ENCODE measurements at places on chromosomes 16 and 17. TPM values are rescaled to one million over a fixed set of nuclear protein-coding genes. Genes with fewer than 3 reads are reported as not detected.

The METTL16 gene
- total RNA-seq, result 29.7 TPM

- no peak overlapping the region for H3K27ac ChIP-seq
- H3K4me3 ChIP-seq, result no peak overlapping the region
- no peak for DNase-seq
- no peaks in the 10 kb centered on the region for H3K4me1 ChIP-seq
- H3K36me3 ChIP-seq, result no peaks in the 10 kb centered on the region
Observed at GRCh38 chr16:23996258-23996955, 160.6 kb downstream of the PRKCB start.

DNA sequence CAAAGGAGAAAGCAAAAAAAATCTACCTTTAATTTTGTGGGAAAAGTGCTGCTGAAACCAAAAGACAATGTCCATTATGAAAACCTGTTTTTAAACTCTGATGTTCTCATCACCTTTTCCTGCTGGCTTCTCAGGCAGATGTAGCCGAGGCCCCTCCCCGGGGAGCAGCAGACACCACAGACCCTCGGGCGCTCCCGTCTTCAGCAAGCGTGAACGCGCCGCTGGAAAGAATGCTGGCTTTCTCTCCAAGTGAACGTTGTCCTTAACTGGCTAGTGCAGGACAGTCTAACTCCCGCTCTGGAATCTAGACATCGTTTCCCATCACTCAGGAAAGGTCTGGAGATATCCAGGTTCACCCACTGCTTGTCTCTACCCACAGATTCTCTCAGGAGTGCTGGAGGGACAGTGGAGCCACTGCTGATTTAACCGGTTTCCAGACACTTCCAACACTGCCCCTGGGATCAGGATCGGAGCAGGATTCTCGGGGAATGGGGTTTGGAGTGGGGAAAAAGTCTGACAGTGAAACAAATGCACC lies 211.2 kb downstream of the RBFOX3 start:
- H3K27me3 ChIP-seq, result peaks cover 84% of the 10 kb centered on the region
- no peaks in the 10 kb centered on the region for H3K36me3 ChIP-seq
- no peak overlapping the region for H3K4me3 ChIP-seq

The SCGB1C2 gene
- total RNA-seq, result not detected

DNA sequence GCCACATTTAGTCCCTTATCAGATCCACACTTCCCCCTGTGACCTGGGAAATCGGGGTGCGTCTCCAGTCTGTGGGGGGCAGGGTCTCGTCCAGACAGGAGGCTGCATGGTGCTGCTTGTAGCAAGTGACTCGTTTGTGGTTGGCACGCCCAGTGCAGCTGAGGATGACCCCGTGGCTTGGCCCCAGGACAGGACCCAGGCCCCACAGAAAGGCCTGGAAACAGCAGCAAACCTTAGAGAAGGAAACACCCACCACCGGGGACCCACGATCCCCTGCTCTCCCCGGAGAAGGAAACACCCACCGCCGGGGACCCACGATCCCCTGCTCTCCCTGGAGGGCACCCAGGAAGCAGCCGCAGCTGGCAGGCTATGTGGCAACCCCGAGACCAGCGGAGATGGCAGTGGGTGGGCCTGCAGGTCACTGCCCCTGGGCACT lies 8.2 kb upstream of the C16orf95 start:
- DNase-seq, result no peak
- H3K27ac ChIP-seq, result peak overlapping the region; percentile 61
- no peak overlapping the region for H3K4me3 ChIP-seq

- H3K27me3 ChIP-seq, result no peaks in the 10 kb centered on the region
- no peak overlapping the region for H3K27ac ChIP-seq
- H3K36me3 ChIP-seq, result no peaks in the 10 kb centered on the region
- no peak for DNase-seq
- no peak overlapping the region for H3K4me3 ChIP-seq
- peaks cover 12% of the 10 kb centered on the region for H3K4me1 ChIP-seq
Observed at GRCh38 chr17:58281511-58282011, 826 bp upstream of the MPO start.

DNA sequence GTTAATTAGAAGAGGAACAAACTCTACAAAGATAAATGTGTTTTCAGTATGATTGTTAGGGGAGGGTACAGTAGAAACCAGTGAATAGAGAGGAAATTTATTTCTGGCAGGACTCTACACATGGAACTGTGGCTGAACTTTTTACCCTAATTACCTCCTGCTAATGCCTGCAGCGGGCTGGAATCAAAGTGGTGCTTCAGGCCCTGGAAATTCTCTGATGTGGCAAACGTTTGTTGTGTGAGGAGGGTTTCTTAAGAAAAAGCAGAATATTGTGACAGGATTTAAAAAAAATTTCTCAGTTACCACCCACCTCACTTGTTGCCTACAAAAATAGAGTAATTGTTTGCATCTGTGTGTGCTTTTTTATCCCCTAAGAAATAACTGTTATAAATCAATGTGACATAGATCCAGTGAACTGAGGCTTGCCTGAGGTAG lies 154.5 kb downstream of the BCAS3 start:
- no peak overlapping the region for H3K4me3 ChIP-seq
- H3K36me3 ChIP-seq, result no peaks in the 10 kb centered on the region
- H3K4me1 ChIP-seq, result no peaks in the 10 kb centered on the region

GRCh38 chr16:87790292-87791100 lies 24.7 kb upstream of the KLHDC4 start:
- H3K4me3 ChIP-seq, result no peak overlapping the region
- DNase-seq, result no peak
- H3K27ac ChIP-seq, result no peak overlapping the region

DNA sequence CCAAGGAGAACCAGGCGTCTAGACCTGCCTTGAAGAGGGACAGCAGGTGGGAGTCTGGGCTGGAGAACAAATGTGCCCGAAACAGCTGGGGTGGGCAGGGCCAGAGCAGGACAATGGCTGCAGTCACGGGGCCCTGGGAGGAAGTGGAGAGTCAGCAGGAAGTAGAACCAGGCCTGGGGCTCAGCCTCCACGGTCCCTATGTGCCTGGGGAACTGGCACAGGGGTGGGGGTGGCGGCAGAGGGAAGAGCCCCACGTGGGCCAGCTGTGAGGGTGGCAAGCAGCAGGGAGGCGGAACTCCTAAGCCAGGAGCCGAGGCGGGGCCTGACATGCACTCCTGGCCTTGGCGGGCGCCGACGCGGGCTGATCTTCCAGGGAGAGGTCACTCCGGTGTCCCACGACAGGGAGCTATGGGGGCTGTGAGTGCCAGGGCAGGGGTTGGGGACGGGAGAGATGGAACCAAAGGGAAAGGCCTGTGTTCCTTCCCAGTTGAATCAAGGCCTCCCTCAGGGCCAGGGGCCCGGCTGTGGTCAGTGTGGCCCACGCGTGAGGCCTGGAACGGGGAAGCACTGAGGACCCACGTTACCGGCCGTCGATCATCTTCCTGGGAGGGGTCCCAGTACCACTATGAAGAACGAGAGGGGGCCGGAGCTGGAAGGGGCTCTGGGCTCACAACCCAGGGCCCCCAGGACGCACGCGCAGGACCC lies 42.7 kb downstream of the TIMM22 start:
- peak; percentile 66 for DNase-seq
- H3K4me1 ChIP-seq, result peaks cover 13% of the 10 kb centered on the region
- H3K36me3 ChIP-seq, result no peaks in the 10 kb centered on the region
- H3K4me3 ChIP-seq, result peak overlapping the region; percentile 31

The MYOCD gene
- 11.6 TPM for total RNA-seq
